Left forelimb (tissue), 1 donor: ENCODE measurements at places on chromosomes 6 and 20.

DNA sequence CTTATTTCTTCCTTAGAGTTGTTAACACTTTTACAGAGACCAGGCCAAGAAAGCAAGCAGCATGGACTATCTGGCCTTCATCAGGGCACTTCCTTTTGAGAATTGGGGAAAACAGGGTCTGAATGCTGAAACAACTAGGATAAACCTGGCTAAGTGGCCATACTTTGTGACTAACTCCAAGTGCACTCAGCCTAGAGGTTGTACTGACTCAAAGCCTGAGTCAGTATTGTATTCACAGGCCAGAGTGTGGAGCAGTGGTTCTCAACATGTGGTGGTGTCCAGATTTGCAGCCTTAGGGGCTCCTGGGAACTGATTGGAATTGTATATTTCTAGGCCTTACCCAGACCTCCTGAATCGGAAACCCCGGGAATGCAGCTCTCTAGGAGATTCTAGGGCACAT lies 20.1 kb downstream of the SEC23B start:
- no peak for DNase-seq

DNA sequence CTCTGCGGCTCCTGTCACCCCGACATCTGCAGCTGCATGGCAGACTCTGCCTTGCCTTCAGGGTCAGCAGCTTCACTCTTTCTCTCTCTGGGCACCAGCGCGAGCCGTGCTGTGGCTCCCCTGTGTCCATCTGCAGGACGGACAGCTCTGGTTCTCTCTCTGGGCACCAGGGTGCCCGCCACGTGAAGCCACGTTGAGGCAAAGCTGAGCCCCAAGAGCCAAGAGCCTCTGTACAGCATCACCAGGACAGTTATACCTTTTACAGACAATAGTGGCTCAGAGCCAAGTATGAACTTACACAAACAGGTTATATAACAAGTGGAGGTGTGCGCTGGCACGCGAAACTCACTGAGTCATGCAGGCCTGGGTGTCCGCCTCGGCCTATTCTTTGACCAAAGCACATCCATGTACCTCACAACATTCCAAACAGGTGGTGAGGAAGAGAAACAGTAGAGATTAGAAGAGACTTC lies 50.8 kb downstream of the FAM50B start:
- DNase-seq = no peak

- no peak for DNase-seq
Observed at GRCh38 chr6:56477241-56477640, 165.4 kb downstream of the DST start.

GRCh38 chr6:73579389-73579788 lies 58.6 kb upstream of the EEF1A1 start:
- no peak for DNase-seq

DNA sequence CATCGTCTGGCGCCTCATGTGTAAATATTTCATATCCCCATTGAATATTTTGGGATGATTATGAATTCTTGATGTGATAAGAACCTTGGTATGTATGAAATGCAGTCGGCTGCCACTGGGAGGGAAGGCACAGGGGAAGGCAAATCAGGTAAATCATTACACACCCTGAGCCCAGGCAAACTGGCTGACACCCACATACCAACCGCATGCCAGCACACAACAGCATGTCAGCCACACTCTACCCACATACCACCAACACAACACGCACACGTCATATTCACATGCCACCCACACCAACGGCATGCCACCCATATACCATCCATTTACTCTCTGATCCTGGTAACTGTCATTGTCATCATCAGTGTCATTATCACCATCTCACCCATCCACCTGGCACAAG lies 28.3 kb upstream of the MDGA1 start:
- DNase-seq = no peak

- no peak for DNase-seq
Observed at GRCh38 chr20:58621906-58622548, 29.1 kb upstream of the STX16 start.
